Islet precursor cell (in vitro differentiated cells): ENCODE measurements at places on chromosomes 3 and 15.

DNA sequence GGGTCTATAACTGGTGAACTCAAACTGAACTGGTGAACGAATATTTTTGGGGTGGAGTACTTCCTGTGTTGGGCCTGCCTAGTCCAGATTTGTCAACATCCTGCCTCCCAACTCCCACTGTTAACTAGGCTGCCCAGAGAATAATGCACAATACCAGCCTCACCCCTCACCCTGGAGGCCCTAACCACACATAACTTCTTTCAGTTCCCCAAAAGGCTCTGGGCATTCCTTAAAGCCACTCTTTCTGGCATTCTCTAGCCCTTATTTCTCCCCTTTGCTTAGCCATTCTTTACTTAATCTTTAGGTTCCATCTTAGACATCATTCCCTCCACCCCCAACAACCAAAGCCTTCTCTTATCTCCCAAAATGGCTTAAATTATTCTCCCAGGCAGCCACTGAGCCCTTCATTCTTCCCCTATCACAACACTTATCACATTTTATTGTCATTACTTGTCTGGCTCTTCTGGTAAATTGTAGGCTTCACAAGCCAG lies 9.1 kb upstream of the SEC11A start:
- peak; percentile 83 for DNase-seq

DNA sequence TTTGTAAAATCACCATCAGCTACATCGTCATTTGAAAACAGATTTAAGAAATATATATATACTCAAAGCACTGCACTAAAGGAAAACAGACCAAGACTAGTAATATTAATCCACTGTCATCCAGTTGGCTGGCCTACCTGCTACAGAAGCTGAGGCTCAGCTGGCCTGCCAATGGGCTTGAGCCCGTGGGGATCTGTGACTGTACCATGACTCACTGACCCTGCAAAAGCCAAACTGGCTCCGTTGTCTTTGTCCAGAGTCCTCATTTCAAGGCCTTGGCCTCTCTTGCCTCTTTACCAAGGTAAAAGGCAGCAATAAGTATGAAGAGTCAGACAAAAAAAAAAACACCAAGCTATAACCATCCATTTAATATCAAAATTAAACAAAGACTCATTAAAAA lies 463.5 kb upstream of the RASGRP1 start:
- peak; percentile 67 for DNase-seq

DNA sequence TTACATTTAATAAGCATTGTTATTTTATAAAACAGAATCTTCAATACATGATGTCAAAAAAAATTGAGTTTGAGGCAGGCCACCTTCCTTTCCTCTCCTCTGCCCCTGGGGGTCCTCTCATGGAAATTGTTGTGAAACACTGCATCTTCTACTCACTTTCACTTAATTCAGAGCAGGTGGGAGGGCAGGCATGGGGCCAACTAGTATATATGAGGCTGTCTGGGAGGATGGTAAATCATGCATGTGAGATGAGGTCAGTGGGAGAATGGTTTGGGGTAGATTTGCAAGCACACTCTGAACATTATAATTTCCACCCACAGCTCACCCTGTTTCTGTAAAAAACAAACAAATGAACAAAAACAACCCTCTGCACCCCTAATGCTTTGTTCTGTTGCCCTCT lies 10.4 kb upstream of the CCDC14 start:
- DNase-seq: no peak

DNA sequence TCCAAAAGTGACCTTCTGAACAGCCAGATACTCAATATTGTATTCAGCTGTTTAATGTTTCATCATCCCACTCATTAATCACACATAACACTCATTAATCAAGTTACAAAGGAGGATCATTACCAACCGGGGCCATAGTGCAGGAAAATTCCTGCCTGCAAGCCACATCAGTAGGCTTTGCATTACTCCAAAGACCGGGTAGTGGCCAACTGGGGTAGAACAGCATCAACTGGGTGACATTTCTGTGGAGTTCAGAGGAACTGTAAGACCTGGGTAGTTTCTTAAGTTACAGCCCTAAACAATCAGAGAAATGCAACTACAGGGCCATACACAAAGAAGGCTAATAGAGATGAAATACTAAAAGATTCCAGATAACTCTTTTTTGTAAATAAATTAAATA lies 253.1 kb downstream of the WDR72 start:
- DNase-seq: no peak

GRCh38 chr3:107272471-107272870 lies 104.8 kb upstream of the CCDC54 start:
- DNase-seq: no peak

- DNase-seq: peak; percentile 91
Observed at GRCh38 chr15:67967871-67968431, 86.2 kb upstream of the PIAS1 start.

DNA sequence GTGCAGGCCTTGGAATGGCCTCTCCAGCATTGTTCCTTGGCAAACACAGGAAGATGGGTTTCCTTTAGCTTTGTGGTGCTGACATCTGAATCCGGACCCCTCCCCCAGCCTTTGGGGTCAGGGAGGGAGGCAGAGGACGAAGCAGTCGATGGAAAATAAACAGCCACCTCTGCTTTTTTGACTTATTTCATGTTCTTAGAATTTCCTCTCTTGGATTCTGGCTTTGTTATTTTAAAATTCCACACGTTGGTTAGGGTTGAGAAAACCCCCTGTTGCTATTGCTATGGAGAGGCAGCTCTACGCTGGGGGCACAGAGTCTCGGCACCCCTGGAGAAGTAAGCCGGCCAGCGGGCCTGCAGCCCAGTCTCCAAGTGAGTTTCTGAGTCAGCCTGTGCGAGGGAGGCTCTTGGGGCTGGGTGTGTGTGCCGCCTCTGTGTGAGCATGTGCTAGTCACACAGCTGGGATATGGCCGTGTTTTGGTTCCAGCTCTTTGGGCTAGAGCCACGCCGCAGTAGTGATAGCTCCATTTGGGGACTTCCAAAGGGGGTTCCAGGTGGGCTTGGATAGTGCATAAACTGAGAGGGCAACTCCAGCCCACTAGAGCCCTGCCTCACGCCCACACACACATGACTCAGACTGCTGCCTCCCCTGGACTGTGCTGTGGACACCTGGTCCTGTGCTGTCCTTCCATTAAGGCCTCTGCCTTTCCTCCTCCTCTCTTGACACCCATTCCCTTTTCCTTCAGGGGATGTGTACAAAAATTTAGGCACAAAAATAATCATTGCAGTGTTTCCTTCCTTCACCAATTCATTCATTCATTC lies 58.8 kb downstream of the AMOTL2 start:
- DNase-seq: peak; percentile 62

- DNase-seq: no peak
Observed at GRCh38 chr3:135304378-135304777, 509.3 kb downstream of the EPHB1 start.

GRCh38 chr3:13141183-13141582 lies 68.0 kb upstream of the IQSEC1 start:
- DNase-seq: peak; percentile 32

DNA sequence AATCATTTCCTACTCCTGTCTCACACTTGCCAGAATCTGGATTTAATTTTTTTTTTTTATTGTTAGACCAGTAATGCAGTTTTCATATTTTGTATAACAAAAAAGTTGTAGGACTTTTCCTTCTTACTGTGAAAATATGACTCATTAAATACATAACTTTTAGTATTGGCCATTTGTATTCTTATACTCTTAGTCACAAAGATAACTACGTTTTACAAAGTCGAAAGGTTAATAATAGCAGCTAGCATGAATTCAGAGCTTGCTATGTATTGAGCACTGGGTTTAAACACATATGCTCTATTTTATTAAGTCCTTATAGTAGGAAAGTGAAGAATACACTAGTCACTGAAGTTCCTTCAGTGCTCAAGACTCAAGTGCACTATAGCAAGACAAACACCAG lies 43.1 kb downstream of the LRRN1 start:
- no peak for DNase-seq

DNA sequence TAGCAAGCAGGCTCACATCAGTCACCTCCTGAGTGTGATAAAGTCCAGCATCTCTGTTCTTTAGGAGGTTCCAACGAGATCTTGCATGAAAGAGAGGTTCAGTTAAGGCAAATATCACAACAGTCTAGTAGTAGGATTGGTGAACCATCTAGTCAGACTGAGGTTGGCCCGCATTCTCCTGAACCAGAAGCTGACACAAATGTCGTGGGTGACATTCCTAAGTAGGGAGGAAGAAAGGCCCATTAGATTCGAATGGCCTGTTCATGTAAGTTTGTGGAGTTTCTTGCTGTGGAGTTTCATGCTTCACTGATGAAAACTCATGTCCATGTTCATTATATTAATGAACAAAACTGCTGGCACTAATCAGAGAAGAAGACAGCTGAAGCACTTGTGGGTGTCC lies 66.7 kb upstream of the XCR1 start:
- DNase-seq: no peak

DNA sequence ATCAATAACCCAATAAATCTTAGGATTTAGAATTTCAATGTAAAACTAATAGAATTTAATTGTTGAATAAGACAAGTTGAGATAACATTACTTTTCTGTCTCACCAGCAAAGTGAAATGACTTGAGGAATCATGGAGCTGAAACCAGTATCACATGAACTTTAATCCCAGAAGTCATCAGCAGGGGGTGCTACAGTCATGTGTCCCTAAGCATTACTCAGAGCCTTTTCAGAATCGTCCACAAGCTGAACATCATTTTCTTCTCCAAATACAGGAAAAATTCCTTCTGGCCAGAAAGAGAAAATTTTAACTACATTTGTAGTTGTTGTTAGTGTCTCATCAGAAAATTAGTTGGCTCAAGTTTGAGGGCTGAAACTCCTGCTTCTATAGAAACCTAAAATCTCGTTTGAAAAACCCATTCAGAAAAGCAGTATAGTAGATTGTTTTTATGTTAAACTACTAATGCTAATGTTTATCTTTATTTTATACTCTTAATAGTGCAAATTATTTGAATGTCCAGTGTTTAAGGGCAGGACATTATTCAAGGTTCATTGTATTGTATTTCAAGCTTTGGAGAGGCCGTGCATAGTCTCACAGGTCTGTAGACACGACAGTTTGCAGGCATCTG lies 384.1 kb downstream of the PLOD2 start:
- peak; percentile 58 for DNase-seq

DNA sequence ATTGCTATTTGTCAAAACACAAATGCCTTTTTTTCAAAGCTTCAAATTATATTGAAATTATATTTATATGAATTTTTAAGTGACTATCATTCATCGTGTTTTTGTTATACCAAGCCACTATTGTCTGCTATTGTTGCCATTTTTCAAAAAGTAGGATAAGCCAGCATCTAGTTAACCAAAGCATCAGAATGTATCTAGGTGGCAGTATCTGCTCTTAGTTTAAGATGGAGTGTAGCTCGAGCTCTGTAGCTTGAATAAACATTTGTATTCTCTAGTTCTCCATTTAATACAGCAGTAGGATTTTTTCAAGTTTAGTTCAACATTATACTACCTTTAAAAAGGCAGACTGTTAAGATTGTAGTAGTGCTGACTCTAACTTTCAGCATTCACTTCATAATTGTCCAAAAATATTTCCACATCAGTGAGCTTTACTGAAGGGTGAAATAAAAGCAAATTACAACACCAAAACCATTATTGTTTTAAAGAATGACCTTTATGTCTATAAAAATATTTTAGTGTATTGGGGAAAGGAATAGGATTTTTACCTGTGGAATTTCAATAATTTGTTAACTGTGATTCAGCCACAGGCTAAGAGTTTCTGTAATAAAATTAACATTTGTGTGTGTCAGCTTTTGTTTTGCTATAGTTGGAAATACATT lies 19.6 kb upstream of the C15orf61 start:
- no peak for DNase-seq

GRCh38 chr3:193884652-193885051 lies 251.3 kb upstream of the HES1 start:
- DNase-seq: no peak

DNA sequence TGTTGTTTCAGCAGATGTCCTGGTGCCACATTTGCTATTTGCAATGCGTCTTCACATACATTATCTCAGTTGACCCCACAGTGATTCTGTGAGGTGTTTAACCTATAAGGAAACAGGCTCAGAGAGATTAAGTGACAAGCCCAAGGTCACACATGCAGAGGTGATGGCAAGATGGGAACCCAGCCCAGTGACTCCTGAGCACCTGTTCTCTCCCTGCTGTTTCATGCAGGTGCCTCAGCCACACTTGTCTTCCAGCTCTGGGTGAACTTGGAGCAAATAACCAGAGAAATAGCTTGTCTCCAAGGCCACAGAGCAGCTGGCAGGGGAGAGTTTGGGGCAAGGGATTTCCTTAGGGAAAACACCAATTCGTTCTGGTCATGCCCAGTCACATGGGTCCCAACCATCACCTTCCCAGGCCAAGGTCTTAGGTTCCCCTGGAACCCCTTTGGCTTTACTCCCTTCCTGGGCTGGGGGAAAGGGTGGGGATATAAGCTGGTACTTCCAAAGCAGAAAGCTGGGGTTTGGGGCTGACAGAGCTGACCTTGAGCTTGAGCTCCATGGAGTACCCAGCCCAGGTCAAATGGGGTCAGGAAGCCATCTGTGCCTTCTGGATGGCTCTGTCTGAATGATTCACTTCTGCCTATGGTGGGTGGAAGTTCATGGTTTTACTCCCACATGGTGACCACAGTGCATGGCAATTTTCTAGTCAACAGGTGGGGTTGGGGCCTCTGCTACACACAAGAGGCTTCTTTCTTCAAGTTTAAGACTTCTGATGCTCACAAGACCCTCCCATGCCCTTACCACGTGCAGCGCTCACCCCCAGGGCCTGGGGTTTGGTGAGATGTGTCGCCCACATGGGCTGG lies 22.4 kb downstream of the LIPC start:
- no peak for DNase-seq

DNA sequence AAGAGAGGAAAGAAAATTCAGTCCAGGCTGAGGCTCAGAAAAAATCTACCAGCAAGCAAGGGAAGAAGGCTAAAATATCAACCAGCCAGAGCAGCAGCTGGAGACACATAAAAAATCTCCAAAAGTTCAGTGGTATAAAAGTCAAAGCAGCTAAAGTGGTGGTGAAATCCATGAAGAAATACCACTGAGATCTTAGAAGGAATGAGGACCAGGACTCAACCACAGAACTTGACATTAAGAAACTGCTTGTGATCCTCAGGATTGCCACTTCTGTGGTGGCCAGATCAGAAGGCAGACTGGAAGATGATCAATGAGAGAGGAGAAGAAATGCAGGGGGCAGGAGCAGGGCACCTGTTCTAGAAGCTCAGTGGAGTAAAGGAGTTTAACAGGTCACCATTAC lies 22.5 kb downstream of the CNTN3 start:
- DNase-seq: no peak

GRCh38 chr15:57820119-57820518 lies 113.6 kb downstream of the POLR2M start:
- DNase-seq: no peak

DNA sequence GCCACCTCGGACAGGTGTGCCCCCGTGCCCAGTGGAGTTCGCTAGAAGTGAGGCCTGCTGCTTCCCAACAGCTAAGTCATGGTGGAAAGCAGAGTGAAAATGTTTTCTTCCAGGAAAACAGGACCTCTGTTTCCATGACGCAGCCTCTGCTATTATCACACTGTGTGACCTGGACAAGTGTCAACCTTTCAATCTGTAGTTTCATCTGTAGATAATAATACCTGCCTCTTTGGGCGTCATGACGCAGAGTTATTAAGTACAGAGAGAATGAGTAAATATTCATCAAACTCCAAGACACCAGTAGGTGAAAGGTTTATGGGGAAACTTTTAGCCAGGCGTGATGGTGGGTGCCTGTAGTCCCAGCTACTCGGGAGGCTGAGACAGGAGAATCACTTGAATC lies 62.3 kb downstream of the TMEM44 start:
- DNase-seq: no peak

- DNase-seq: no peak
Observed at GRCh38 chr3:28863186-28863585, 417.7 kb upstream of the RBMS3 start.
